Fibroblast of gingiva (primary cell): ENCODE measurements at places on chromosomes 13 and 19.
A peak's percentile ranks its signal among the peaks of the same experiment; 100 is the strongest.

- no peak for DNase-seq
These were observed 2.0 kb downstream of the PTH2 start for GRCh38 chr19:49421039-49421877.

GRCh38 chr19:19379527-19379926 is 25.9 kb upstream of the GATAD2A start:
- DNase-seq = no peak

DNA sequence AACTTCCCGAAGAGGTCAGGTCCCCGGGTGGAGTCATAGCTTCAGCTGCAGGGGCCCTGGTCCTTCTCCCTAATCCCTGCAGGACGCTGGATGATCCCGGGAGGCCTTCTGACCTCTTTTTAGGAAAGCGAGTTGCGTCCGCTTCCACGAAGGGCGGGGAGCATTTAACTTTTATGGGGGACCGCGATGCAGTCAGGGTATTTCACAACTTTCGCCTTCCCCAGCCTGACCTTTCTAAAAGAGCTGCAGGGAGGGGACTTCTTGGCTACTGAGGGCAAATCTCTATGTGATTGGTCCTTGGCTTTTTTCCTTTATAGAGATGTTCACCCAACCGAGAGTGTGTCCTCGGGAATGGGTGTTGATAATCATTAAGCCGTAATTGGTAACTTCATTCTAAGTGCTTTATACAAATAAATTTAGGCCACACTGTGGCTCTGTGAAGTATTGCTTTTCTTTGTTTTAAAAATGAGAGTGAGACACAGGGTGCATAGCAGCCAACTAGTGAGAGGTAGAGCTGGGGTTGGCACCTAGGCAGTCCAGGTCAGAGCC is 778 bp downstream of the ZNF230 start:
- DNase-seq = no peak

- no peak for DNase-seq
These were observed 82.7 kb upstream of the RFC3 start for GRCh38 chr13:33735276-33735675.

GRCh38 chr19:46225558-46226004 is 4.0 kb upstream of the IGFL1 start:
- DNase-seq = no peak

DNA sequence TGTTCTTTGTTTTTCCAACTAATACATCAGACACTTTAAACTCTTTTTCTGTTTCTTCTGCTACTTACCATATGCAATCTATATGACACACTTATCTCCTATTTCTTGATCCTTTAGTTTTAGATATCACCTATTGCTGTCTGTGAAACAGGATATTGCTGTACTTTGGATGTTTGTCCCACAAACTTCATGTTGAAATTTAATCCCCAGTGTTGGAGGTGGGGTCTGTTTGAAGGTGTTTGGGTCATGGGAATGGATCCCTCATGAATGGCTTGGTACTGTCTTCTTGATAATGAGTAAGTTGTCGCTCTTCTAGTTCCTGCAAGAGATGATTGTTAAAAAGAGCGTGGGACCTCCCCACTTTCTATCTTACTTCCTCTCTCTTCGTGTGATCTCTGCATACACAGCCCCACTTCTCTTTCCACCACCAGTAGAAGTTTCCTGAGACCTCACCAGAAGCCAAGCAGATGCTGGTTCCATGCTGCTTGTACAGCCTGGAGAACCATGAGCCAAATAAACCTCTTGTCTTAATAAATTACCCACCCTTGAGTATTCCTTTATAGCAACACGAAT is 244.2 kb downstream of the NHLRC3 start:
- no peak for DNase-seq

GRCh38 chr13:25683056-25683455 is 311.3 kb downstream of the ATP8A2 start:
- DNase-seq = no peak

GRCh38 chr19:18954094-18954493 is 13.1 kb upstream of the HOMER3 start:
- DNase-seq = no peak

GRCh38 chr19:35125749-35126623 is 8.9 kb downstream of the LGI4 start:
- DNase-seq = no peak

DNA sequence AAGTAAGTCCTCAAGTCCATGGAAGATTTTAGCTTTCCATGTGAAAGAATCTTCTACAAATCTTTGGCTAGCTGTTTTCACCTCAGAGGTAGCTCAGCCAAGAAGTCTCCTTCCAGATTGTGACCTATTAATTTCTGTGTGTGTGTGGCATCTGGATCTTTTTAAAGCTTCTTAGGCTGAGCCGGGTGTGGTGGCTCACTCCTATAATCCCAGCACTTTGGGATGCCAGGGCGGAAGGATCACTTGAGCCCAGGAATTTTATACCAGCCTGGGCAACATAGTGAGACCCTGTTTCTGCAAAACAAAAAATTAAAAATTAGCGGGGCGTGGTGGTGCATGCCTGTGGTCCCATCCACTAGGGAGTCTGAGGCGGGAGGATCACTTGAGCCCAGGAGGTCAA is 13.4 kb upstream of the SLC44A2 start:
- DNase-seq = peak; percentile 20

GRCh38 chr19:45133661-45134060 is 27.1 kb downstream of the NKPD1 start:
- no peak for DNase-seq
